T47D (cell line): ENCODE measurements at places on chromosomes 2 and 18.

DNA sequence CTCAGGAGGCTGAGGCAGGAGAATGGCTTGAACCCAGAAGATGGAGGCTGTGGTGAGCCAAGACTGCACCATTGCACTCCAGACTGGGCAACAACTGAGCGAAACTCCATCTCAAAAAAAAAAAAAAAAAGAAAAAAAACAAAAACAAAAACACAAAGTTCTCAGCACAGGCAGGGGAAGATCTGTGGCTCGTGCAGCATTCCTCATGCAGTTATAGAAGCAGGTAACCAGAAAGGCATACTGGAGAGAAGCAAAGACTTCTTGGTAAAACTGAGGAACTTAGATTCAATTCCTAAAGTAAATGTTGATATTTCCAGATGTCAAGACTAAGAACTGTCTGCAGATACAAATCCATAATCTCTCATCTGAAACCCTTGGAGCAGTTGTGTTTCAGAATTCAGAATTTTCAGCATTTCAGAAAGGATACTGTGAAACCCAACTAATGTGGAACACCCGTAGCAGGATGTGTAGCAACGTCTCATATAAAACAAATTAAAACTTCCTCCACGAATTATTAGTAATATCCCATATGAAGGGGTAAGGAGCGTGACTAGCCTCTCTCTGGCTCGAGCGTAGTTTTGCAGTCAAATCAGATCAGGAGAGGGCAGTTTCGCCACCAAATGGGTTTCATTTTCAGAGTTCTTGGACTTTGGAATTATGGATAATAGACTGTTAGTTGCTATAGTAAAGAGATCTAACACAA lies 13.2 kb upstream of the SLC25A52 start:
- no peak for DNase-seq

- DNase-seq: no peak
Observed at GRCh38 chr2:16023506-16024360, 83.4 kb downstream of the MYCN start.

DNA sequence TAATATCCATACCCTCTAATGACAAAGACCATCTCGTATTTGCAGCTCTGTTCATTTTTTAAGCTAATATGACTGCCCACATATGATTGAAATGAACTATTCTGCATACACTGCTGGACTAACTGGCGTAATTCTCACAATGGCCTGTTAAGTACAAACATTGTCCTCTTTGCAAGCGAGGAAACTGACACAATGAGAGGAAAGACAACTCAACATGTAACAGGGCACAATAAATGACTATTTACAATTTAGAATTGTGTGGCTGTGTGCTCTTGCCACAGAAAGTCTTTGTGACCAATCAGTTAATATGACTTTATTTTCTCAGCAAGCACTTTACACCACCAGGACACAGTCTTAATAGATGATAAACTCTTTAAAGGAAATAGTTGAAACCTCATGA lies 498.0 kb downstream of the CNTNAP5 start:
- DNase-seq: no peak

- no peak for DNase-seq
Observed at GRCh38 chr2:37642907-37643729, 28.3 kb downstream of the CDC42EP3 start.

DNA sequence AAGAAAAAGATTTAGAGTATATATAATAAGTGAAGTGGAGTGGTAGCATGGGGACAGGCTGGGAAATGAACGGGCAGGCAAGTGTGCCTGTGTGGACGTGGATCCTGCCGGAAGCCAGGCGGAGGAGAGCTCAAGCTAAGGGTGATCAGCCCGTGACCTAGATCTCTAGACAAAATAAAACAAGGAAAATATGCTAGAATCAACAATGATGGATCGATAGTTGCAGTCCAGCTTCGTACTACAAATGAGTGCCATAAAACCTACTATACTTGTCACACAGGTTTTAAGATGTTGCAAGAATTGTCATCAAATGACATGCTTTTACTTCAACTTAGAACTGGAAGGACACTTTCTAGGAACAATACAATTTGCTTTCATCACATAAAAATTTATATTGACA lies 8.5 kb downstream of the EIF2AK2 start:
- DNase-seq: no peak

DNA sequence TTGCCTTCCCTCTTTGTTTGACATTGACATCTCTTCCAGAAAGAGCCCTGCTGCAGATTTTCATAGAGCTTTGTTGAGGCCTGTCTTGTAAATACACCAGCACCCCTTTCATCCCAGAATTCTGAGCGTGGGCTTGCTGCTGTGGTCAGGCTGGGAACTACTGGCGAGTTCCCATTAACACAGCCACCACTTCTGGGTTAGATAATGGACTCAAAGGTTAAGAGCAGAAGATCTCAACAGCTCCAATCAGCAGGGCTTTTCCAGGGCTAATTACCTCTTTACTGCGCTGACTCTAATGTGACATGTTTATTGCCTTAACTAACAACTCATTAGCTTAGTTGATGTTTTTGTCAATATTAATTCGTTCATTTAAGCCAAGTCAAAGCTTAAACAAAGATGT lies 235.9 kb upstream of the BOD1L2 start:
- DNase-seq: no peak

- no peak for DNase-seq
Observed at GRCh38 chr2:128441341-128442052, 122.8 kb upstream of the HS6ST1 start.

- DNase-seq: no peak
Observed at GRCh38 chr2:221102896-221103688, 469.0 kb downstream of the EPHA4 start.

DNA sequence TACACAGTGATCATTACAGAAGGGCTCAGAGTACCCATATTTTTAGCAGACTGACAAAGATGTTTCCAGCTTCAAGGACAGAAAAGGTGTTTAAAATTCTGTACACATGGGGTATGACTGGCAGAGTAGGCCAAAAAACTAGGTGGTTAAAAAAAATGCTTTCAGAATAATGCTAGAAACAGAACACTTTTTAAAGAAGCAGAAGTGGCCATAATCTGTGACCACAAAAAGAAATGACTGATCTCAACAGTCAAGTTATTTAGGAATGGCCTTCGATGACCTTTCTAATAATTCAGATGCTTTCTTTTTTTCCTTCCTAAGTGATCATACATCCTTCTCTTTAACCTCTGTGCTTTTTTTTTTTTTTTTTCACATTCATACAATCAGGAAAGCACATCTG lies 4.1 kb upstream of the AQP4 start:
- DNase-seq: no peak

GRCh38 chr18:23640052-23640451 lies 22.7 kb downstream of the ANKRD29 start:
- no peak for DNase-seq

GRCh38 chr2:157946919-157947557 lies 70.9 kb upstream of the ACVR1 start:
- no peak for DNase-seq
